ENCODE measurements at places on chromosomes 4 and X.

DNA sequence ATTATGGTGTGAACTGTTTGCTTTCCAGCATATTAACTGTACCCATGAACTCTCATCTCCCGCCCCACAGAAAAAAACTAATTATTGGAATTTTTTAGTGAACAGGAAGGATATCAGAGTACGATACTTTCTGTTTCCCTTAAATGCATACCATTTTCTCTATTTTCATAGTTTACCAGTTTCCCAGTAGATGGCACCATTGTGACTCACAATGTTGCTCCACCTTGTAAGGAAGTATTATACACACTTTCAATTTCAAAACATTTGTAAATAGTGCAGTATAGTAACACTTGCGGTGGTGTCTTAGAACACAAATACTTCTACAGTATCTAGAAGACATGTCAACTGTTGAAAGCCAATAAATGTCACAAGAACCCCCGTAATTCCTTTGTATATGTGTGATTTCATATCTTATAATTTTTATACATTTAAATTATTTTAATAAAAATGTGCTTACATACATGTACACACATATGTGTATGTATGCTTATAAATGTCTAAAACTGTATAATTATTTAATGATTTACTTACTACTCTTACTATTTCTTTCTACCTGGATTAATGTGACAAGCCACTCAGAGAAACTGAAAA is 167.3 kb downstream of the SLIT2 start:
- DNase-seq = no peak

GRCh38 chr4:74309223-74309622 is 953 bp downstream of the EPGN start:
- no peak for DNase-seq

- no peak for DNase-seq
Measured at GRCh38 chr4:112898357-112899141, 150.9 kb upstream of the ANK2 start.

GRCh38 chrX:73206366-73206765 is 8.3 kb downstream of the NAP1L2 start:
- DNase-seq = no peak

DNA sequence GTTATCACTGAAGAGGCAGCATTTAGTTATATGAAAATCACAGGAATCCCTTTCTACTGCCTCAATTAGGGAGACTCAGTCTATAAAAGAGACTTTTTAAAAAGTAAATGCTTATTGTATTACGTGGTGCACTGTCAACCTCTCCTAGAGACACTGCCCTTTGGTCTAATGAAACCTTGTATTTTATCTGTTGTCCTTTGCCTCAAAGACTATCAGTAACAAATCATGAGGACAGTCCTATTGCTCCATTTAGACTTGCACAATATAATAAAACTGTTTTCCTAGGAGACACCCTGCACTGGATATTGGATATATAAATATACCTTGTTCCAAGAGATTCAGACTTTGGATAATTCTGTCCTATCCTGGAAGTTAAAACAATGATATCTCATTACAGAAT is 34.2 kb downstream of the VCX3A start:
- DNase-seq = no peak

DNA sequence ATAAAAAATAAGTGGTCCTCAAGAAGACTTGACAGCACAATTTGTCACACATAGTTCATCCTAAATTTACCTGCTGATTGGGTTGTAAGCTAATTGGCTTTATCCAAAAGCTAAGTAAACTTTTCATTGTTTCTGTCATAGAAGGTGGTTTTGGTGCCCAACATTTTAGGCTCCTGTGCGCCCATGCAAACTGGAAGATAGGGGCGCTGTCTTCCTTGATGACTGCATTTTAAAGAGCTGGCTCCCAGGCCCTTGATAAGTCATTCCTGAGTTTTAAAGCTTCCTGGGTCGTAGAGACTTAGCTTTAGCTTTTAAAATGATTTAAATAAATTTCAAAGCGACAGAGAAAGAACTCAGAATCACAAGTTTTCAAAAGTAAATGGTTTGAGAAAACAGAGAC is 625.4 kb upstream of the GALNT7 start:
- no peak for DNase-seq

GRCh38 chrX:77293331-77293995 is 153.7 kb upstream of the FGF16 start:
- DNase-seq = no peak

DNA sequence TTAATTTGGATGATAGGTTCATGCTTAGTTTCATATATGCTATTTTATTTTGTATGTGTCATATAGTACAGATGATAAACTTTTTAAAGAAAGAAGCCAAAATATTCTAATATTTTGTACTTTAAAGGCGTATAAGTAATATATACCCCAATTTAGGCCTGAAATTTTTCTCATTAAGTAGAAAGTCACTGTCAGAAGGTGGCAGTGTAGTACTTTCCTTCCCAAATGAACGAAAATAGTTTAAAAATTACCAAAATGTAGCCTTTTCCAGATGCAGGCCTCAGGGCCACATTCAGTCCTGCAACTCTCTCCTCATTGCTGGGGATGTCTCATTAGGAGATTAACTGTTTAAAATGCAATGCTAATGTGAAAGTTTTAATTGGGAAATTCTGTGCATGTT is 1263.6 kb downstream of the C4orf33 start:
- no peak for DNase-seq

DNA sequence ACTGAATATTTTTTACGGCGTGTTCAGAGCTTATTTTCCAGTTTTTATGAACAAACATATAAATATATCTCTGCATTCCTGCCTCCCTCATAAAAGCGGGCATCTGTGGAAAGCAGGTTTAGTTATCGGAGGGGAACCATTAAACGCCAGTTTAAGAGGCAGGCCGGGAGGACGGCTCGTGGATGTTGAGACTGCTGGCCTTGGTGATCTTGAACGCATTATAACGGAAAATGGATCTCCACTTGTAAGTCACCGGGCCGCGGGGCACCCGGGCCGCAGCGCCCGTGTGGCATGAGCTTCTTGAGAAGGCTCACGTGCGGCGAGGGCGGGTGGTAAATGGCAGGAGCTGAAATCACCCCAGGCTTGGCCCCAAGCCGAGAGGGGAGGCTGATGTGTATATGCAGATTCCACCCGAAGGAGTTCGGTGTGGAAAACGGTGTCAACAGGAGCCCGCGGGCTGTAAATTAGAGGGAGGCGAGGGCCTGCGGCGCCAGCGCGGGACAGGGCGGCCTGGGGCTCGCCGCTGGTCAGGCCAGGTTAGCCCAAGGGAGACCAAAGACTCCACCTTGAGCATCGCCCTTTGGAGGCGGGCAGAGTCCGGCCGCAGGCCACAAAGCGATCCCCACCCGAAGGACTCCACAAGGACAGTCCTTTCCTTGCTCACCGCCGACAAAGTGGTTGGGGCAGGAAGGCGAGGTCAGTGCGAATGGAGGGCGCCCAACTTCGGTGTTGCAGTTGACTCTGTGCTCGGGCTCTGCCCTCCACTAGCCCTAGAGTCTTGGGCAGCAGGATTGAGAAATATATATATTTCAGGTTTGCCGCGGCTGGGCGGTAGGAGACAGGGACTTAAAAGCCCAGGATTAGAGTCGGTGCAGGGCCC is 1.3 kb upstream of the HAND2 start:
- DNase-seq = no peak

GRCh38 chr4:25060963-25061340 is 30.2 kb upstream of the LGI2 start:
- DNase-seq = no peak

DNA sequence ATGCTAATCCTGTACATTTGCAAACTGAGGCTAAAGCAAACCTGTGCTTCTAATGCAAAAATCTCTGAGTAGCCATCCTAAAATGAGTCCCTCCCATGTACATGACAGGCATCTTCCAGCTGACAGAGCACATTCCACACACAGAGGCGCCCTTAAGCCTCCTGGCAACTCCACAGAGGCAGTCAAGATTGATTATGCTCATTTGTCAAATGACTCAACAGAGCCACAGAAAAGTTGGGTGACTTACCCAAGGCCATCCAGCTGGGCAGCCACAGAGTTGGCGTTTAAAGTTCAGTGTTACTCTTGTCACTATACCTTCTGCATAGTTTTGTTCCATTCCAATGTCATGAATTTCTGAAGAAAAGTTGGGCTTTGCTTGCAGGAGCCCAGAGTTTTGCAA is 394.6 kb upstream of the FGF13 start:
- DNase-seq = no peak

DNA sequence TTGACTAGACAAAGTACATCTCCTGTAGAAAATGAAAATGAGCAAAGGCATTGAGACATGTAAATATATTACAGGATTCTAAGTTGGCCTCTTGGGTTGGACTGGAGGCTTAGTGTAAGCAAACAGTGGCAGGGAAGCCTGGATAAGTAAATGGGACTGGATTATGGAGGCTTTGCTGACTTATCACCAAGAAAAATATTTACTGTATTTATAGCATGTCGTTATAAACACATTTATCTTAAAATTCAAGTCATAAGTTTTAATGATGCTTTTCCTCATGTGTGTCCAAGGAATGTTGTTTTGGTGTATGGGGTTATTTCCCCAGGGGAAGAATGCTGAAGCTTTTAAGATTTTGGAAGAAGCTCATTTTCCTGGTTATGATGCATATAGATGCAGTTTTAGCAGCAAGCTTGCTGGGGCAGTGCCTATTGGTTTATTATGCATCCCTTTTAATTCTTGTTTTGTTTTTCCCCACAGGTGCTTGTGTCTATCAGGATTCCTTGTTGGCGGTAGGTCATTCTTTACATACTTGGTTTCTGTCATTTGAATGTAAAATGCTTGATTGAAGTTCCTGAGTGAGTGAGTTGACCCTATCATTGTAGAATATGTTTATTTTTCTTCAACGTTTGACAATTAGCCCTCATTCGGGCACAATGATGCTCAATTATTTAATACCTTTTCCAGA is 8.5 kb downstream of the FRAS1 start:
- DNase-seq = no peak

GRCh38 chr4:148730766-148731165 is 288.6 kb upstream of the NR3C2 start:
- no peak for DNase-seq

DNA sequence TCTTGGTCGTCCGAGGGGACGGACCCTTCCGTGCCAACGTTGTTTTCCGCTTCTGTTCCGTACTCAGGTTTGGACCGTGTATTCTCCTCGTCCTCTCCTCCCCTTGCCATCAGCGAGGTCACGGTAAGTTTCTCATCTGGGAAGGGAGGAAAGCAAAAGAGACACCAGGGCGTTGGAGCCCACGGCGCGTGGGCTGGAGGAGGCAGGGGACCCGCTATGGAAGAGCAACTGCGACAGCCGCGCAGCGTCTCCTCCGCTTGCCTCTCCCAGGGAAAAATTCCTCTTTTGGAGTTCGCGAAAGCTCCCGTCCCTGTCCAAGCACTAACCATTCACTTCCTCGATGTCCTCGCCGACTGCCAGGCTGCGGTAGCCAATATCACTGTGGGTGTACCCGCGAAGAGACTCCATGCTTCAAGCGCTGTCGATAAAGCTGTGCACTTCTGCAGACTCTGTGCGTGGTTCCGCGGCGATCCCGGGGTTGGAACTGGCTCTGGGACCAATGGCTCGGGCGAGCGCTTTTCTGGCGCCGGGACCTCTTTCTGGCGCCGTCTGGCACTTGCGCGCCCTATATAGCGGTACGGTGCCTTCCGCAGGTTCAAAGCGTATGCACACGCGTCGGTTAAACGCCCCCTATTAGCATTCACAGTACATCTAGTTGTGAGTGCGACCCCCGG is at the start of gene ESX1:
Gene ESX1 (minus strand): TSS at position 492 of the 674 bp plus-strand sequence. CDS start 84 bp downstream, at position 408.
- DNase-seq = no peak

DNA sequence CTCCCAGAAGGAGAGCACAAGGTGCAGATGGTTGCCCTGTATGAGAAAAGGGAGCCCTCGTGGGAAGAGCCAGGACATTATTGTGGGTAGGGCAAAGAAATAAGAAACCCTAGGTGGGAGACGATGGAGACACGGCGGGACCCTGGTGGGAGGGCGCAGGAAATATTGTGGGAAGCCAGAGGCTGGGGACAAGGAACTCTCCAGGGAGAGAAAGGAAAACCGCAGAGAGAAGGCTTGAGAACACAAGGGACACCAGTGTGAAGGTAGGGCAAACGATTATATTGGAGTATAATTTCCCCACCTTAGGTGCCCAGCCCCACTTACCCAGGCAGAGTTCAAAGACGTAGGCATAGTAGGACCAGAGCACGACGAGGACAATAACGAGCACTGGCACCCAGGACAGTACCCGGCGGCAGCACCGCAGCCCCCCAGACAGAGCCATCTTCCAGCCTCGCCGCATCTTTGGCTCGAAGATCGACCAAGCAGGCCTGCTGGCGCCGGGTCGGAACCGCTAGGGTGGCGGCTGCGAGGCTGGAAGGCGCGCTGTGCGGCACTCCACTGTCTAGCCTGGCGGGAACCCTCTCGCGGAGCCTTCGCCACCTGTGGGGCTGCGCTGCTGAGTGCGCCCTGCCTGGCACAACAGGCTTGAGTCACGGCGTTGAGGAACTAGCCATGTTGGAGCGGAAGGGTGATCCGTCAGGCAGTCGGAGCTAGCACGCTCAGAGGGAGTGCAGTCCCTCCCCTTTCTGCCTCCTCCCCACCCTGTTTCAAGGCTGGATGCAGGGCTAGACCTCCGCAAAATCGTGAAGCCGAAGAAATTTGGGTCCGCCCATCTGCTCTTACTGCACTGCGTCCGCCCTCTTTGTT is at the start of gene ZDHHC15:
Gene ZDHHC15 (minus strand): TSS at position 473 of the 867 bp plus-strand sequence. CDS start 13 bp downstream, at position 460.
- no peak for DNase-seq

- no peak for DNase-seq
Measured at GRCh38 chr4:148740701-148741100, 298.5 kb upstream of the NR3C2 start.

DNA sequence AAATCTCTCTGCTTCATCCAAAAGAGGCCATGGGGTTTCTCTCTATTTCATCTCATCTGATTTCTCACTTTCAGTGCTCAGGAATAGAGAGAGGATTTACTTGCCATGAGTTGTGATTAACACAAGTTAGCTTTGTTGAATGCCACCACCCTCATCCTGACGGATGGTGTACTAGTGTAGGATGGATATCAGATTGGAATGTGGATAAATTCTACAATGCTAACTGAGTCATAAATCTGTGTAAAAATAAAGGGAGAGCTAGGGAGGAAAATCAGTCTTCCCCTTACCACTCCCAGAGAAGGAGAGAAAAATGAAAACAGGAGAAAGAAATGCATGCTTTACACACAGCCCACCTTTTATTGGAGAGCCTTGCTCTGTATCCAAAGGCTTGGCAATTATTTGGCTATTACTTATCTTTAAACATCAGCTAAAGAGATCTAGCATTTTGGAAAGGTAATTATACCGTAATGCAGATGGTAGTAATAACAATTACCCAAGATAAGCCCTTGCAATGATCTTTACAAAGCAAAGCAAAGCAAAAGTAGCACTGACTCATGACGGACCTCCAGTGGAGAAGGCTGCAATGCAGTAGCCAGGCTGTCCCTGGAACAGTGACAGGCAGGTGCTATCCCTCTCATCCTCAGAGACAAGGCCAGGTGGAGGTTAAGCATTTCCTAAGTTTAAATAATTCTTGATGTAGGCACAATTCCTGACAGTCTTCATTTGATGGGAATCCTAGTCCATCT is 306.3 kb upstream of the PPARGC1A start:
- DNase-seq = no peak

DNA sequence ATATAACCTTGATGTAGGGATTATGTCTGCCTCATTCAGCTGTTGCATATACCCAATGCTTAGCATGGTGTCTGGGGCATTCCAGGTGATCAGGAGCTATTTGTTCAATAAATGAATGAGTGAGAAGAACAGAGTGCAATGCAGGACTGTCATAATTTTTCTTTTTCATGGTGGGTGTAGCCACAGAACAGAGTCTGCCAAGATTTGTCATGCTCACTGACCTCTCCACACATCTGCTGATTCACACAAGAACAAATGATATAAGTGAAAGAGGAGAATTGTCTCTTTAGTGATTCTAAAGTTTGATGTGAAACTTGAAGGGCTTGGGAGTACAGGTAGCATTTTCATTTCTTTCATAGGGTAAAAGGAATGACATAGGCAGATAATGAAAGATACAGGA is 64.4 kb upstream of the TEX13D start:
- no peak for DNase-seq
